ENCODE measurements at places on chromosomes 3 and 15.

GRCh38 chr15:70530017-70530499, 233.3 kb downstream of the UACA start:
- DNase-seq: no peak

DNA sequence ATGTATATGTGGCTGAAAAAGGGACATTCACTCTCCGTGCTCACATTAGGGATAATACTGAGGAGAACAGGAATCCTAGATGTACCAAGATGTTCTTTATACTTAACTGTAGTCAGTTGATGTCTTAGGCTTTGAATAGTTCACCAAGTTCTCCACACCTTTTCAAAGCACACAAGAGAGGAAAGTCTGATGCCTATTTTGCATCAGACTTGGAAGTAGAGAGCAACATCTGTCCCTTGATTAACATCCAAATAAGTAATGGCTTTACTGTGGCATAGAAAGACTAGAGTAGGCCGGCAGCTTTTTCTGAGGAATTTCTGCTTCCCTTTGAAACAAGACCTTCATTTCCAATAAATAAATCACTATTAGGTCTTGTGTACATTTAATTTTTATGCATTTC, 34.0 kb downstream of the PIGB start:
- DNase-seq: no peak

DNA sequence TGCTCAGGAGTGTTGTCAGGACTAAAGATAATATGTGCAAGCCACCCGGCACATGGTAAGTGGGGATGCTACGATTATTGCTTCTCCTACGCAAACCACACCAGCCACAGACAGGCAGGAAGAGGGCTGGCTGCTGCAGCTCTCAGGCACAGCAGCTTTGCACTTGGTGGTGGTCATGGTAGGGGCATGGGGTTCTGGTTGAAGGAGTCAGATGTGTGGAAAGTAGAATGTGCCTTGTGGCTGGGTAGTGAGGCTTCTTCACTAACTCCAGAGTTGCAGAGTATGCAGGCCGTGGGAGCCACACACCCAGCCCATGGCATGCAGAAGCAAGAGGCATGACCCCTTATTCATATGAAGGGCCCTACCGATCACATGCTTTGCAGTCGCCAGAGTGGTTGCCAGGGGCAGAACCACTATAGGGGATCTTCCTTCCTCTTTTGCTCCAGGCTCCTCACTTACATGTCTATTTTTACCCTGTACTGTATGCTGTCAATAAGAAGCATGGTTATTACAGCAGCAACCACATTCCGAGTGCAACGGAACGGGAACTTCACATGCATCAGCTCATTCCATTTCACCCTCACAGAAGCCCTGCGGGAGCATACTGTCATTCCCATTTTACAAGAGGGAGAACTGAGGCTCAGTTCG, 59.2 kb upstream of the HERC1 start:
- DNase-seq: peak; percentile 56

DNA sequence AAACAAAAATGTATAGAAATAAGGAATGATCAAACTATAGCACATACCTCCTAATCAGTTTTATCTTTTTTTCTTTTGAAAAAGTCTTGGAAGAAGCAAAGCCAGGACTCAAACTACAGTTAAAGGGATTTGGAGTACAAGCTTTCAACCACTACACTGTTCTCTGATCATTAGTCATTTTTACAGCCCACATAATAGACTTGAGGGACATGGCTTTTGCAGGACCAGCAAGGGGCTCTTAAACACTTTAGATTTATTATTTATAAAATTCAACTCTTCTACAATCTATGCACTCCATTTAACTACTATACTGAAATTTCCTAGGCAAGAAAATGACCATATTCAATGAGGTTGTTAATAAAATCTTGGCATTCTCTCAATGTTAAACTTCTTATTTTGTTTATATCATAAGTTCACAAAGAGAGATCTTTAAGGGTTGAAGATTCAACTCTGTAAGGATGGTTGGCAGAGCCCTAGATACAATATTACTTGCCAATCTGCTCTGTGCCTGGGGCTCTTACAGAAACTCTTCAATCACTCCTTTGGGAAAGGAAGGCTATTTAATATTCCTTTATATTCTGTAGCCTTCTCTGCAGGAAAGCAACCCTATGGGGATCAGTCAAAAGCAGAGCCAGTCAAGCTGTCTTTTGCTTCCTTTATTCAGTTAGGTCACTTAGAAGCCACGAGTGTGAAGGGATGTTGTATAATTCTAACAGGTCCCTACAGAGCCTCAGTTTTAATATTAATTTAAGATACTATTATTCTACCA, 557.7 kb upstream of the SGO1 start:
- no peak for DNase-seq

- DNase-seq: no peak
Measured at GRCh38 chr3:44885618-44886017, 11.2 kb downstream of the TGM4 start.

Measured in stimulated activated CD8-positive, alpha-beta memory T cell treated with anti-CD3 and anti-CD28 coated beads, Interleukin-2, amount 100 ng/mL, for 1 hour (primary cell).